Muscle of back (tissue), 13 donors: ENCODE measurements at places on chromosomes 2 and 18. TPM values are rescaled to one million over a fixed set of nuclear protein-coding genes. Genes with fewer than 3 reads are reported as not detected.

GRCh38 chr18:71682591-71682990 is 861.6 kb downstream of the CBLN2 start:
- DNase-seq: no peak

GRCh38 chr18:24400587-24400986 is 3.0 kb upstream of the OSBPL1A start:
- DNase-seq: no peak

- no peak for DNase-seq
Observed at GRCh38 chr2:168155046-168155445, 92.3 kb downstream of the STK39 start.

DNA sequence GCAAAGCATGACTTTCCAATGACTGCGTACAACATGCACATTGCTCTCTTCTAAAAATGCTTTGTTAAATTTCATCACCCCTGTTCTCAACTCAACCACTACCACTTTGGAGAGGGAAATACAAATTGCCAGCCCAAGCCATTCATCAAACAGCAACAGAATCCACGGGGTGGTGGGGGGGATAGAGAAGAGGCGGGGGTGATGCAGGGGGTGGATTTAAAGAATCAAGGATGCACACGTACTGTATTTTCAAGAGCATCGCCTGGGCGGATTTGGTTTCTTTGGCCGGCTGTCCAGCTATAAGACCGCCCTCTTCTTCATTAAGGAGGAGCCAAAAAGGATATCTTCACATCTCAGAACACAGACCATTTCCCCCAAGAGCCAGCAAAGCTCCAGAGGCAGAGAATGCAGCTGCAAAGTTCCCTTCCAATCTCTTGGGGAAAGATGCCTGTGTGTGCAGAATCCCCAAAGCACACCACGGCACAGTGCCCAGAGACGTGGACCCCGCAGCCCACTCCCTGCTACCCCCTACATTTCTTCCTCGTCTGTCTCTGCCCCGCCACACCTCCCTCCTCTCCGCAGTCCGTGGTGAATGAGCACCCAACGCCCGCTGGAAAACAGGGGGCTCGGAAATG is 977 bp downstream of the SLC8A1 start:
- DNase-seq: peak; percentile 81

GRCh38 chr2:73897934-73898333 is 5.1 kb downstream of the ACTG2 start:
- no peak for DNase-seq

GRCh38 chr2:202771336-202771735 is 100.2 kb downstream of the ICA1L start:
- DNase-seq: no peak

- DNase-seq: no peak
Observed at GRCh38 chr2:237591141-237591881, 777 bp upstream of the RAB17 start.

- peak; percentile 82 for DNase-seq
Observed at GRCh38 chr2:65186872-65187851, 40.5 kb upstream of the ACTR2 start.

GRCh38 chr2:146985753-146986152 is 859.1 kb upstream of the ACVR2A start:
- no peak for DNase-seq

- no peak for DNase-seq
Observed at GRCh38 chr2:160295519-160296207, 95.6 kb upstream of the ITGB6 start.

- peak; percentile 62 for DNase-seq
Observed at GRCh38 chr2:99836690-99837605, 305.4 kb downstream of the AFF3 start.

Gene COL3A1
- polyA plus RNA-seq: 7,572 TPM

Gene GRB14
- polyA plus RNA-seq: 1.8 TPM

Gene NTSR2
- not detected for polyA plus RNA-seq

Gene PDE1A
- polyA plus RNA-seq: 13.7 TPM

Gene IL1F10
- polyA plus RNA-seq: not detected

Gene SPP2
- polyA plus RNA-seq: not detected
